ENCODE measurements at places on chromosomes 5 and 9.
A peak's percentile ranks its signal among the peaks of the same experiment; 100 is the strongest.

DNA sequence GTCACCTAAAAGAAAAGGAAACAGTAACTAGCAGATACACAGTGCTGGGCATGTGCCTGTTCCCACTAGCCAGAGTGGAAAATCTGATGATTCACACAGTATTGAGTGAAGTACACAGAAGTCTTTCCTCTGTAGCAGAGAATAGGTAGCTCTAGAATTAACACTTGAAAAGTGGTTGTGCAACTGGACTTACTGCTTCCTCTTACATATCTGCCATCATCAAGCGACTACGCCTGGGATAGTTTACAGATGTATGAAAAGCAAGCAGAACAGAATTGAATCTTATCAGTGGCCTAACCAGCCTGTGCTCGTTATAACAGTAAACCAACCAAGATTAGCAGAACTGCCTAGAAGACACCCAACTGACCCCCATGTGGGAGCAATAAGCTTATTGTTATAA is 130.6 kb downstream of the DTWD2 start:
- no peak for DNase-seq

DNA sequence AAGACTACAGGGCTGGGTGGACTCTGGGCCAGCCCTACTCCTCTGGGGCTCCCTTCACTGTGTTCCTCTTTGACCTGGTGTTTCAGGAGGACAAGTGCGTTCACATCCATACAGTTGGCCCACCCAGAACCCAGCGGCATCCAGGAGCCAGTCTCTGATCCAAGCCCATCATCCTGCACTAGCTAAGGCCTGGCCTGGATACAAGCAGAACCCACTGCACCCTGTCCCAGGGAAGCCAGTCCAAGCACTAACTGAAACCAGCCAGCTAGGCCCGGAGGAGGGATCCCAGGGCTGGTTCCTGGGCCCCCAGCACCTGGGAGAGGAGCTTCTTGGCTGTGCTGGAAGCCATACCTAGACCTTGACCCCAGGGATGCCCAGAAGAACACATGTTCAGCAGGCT is 4.1 kb upstream of the GBGT1 start:
- no peak for DNase-seq

GRCh38 chr5:40781843-40782409 is 16.2 kb downstream of the PRKAA1 start:
- no peak for DNase-seq

GRCh38 chr5:139668064-139668880 is 20.1 kb downstream of the CXXC5 start:
- peak; percentile 64 for DNase-seq

DNA sequence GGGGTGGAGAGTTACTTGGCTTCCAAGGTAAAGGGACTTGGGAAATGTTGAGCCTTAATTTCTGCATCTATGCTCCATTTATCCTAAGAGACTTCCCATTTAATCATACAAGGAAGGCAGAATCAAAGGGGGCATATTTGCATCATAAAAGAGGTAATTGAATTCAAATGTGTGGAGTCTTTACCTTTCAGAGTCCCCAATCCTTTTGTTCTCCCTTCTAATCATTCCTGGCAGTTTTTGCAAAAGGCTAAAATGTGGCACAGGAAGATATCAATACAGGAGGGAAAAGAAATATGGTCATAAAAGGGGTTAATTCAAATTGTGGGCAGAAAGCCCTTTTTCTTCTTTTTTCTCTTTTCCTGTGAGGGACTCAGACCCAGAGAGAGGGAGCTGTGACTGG is 69.5 kb downstream of the SFXN1 start:
- DNase-seq = no peak

GRCh38 chr5:137185193-137185592 is 313.9 kb downstream of the SPOCK1 start:
- no peak for DNase-seq

All from CD14-positive monocyte (primary cell).